ENCODE measurements at places on chromosomes 3 and 15.

GRCh38 chr3:148735597-148735996 lies 37.9 kb downstream of the AGTR1 start:
- no peak for DNase-seq

GRCh38 chr15:87667643-87668042 lies 588.9 kb downstream of the NTRK3 start:
- no peak for DNase-seq

GRCh38 chr3:157122116-157122515 lies 37.8 kb downstream of the CCNL1 start:
- DNase-seq: peak; percentile 88

- DNase-seq: no peak
Observed at GRCh38 chr3:33145901-33146580, 32.2 kb downstream of the CRTAP start.

DNA sequence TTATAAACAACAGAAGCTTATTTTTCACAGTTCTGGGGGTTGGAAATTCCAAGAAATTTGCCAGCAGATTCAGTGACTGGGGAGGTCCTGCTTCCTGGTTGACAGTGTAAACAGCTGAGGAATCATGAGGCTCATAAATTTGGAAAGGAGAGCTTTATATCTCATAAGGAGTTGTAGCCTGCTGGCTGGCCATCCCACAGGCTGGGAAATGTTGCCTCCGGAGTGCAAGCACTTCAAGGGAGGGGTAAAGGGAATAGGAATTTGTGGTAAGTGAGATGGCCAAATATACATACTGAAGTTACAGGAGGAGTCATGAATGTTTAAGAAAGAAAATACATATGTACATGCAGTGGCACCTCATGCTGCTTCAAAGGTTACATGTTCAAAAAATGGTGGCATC lies 217.2 kb upstream of the CBLB start:
- DNase-seq: no peak

DNA sequence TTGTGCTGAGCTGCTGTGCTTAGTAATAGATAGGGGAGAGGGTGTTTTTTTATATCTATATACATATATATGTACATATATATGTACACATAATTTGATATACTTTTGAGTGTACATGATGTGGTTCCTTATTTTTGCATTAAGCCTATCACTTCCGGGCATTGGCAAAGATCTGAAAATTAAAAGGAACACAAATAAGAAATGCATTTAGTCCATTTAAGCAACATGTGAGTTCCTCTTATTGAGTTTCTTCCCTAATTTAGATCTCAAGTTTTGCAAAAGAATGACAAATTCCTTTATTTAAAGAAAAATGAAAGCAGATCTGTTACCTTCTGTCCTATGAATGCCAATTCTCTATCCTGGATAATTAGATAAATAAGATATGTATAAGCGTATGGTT lies 435.1 kb downstream of the LPP start:
- no peak for DNase-seq

GRCh38 chr3:149479621-149480325 lies 5.3 kb downstream of the TM4SF4 start:
- DNase-seq: peak; percentile 60

DNA sequence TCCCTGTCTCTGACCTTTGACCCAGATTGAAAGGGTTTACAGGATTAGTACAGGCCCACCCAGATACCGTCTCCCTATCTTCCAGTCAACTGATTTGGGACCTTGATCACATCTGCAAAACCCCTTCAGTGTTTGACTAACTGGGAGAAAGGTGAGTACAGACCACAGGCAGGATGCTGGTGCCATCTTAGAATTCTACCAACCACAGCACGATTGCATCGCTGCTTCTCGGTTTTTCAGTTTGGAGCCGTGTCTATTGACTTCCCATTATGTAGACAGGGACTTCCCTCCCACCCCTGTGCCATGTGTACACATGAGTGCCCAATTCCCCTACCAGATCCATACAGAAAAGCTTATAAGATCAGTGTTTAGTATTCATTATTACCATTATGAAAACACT lies 6.6 kb upstream of the KLF13 start:
- DNase-seq: no peak

GRCh38 chr15:83053151-83053550 lies 13.9 kb downstream of the BTBD1 start:
- no peak for DNase-seq

- DNase-seq: no peak
Observed at GRCh38 chr3:4565809-4566501, 72.8 kb downstream of the ITPR1 start.

- peak; percentile 57 for DNase-seq
Observed at GRCh38 chr3:56862352-56863062, 60.8 kb upstream of the ARHGEF3 start.

DNA sequence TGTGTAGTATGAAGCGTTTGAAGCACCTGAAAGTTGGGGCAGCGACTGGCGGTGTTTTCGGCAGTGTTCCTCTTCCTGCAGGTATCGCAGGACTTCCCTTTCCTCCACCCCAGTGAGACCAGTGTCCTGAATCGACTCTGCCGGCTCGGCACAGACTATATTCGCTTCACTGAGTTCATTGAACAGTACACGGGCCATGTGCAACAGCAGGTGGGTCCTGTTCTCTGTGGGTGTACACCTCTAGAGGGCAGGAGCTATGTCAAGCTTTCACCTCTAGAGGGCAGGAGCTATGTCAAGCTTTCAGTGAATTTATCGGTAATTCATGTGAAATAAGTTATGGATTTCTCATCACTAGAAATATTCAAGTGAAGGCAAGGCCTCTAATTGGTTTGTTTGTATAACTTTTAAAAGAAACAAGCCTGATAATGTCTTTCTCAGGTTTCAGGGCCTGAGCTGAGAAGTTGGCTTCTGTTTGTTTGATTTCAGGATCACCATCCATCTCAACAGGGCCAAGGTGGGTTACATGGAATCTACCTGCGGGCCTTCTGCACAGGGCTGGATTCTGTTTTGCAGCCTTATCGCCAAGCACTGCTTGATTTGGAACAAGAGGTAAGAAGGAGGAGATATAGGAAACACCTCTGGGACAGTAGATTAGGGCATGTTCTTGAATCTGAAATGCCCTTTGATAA lies 5.3 kb downstream of the TUBGCP4 start:
- peak; percentile 46 for DNase-seq

- DNase-seq: peak; percentile 49
Observed at GRCh38 chr3:71061037-71061436, 522.5 kb downstream of the FOXP1 start.

DNA sequence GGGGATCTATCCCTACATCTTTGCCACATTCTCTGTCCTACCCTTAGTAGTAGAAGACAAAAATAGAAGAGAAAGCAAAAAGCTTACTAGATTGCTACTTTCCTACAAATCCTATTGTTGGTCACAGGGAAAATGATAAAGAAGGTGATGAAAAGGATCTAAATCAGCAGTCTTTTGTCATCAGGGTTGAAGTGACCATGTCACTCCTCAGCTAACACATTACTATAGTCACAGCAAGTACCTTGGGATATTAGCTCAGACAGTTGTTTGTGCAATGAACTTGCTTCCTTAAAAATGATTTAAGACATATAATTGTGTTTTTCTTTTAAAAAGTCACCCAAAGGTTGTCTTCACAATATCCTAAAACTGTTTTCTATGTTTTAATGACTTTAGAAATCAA lies 6.3 kb downstream of the ST3GAL6 start:
- DNase-seq: no peak

- no peak for DNase-seq
Observed at GRCh38 chr3:33063651-33064051, 33.3 kb downstream of the GLB1 start.

- no peak for DNase-seq
Observed at GRCh38 chr3:190721330-190721729, 141.2 kb downstream of the GMNC start.

DNA sequence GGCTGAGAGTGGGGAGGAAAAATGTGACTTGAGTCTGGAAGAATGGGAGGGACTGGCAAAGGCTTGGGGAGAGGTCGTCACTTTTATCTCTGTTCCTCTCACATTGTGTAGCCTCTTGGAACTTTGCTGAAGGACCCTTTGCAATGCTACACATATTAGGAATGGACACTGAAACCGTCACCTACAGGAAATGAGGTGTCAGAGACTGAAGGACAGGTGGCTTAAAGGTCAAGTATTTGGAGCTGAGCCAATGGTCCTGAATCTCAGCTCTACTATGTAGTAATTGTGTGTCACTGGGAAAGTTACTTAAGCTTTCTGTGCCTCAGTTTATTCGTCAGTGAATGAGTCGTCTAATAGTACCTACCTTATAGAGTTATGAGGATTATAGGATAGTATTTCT lies 14.7 kb downstream of the MCTP2 start:
- DNase-seq: no peak

- DNase-seq: no peak
Observed at GRCh38 chr3:197546307-197547085, 9.3 kb downstream of the BDH1 start.

GRCh38 chr3:33980252-33980651 lies 181.8 kb downstream of the PDCD6IP start:
- peak; percentile 53 for DNase-seq

DNA sequence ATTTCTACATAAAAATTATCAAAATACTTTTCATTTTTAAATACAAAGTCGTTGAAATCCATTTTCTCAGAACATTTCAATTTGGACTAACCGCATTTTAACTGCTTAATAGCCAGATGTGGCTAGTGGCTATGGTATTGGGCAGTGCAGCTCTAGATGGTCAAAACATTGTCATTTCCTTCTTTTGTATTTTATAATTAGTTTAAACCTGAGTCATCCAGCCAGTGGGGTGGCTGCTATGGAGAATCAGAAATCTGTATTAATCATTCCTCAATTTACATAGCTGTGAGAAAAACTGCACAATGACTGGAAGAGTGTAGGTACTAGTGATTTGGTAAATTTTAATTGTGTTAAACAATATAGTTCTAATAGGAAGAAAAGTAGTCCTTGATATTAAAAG lies 245.3 kb downstream of the PDZRN3 start:
- DNase-seq: peak; percentile 7

GRCh38 chr3:149390294-149390693 lies 12.8 kb upstream of the TM4SF1 start:
- no peak for DNase-seq

DNA sequence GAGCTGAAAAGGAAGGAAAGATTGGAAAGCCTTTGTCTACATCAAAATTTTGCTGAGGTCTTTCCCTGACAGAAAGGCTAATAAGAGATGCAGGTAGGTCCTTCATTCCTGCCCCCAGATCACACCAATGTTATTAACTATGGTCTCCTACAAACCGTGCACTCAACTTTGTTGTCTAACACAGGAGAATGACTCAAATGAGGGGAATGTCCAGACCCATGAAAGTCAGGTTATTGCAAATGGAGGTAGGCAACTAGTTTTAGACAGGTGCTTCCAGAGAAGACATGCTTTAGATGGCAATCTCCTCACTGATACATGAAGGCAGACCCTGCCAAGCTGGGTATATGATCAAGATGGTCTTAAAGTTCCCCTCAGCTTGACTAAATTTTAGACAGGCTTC lies 51.0 kb downstream of the NFKBIZ start:
- DNase-seq: no peak

DNA sequence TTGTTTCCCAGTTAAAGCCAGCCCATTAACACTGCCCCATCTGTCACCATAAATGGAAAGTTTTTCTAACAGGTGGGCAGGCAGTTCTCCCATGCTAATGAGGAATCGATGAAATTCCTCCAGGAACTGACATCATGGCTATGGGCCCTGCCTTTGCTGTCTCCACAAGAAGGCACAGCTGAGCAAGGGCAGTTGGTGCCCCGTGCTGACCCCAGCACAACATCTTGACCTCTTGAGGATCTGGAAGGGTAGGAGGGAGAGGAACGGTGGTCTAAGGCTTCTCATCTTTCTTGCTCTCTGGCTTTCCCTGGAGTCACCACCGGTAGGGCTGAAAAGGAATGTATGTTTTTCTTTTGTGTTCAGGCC lies 46.7 kb downstream of the CHCHD6 start:
- DNase-seq: no peak

DNA sequence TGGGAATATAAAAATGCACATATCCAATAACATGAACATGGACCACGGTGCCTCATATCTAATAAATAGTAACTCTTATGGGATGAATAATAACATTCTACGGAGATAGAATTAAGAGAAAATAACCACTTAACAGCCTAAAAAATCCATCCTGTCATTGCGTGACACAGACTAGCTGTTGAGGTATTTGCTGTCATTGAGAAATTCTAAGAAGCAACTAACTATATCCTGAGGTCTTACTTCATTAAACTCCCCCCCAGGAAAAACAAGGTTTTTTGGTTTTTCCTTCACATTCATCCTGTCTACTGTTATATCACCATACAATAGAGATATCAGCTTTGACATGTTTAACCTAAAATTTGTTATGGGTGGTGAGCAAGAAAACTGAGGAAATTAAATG lies 14.3 kb downstream of the CEP152 start:
- no peak for DNase-seq

GRCh38 chr3:78645628-78646310 lies 1122.0 kb downstream of the ROBO1 start:
- peak; percentile 77 for DNase-seq

DNA sequence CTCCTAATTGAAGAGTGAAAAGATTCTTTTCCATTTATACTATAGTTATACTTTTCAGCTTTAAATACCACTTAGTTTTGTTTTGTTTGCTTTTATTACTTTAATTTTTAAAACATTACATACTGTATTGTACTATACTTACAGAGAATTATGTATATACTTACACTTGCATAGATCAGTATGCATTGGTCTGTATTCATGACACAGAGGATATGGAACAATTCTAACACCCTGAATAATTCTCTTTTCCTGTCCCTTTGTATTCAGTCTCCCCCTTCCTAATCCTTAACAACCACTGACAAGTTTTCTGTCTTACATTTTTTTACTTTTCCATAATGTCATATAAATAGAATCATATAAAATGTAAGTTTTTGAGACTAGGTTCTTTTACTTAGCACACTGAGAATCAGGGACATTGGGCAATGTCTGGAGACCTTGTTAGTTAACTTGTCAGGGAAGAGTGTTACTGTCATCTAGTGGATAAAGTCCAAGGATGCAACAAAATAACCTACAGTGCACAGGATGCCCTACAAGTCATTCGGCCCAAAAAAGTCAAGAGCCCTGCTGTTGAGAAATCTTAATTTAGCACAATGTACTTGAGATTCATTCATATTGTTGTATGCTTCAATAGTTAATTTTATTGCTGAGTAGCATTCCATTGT lies 95.7 kb upstream of the MCTP2 start:
- no peak for DNase-seq
